ENCODE measurements at places on chromosomes 4 and X.

DNA sequence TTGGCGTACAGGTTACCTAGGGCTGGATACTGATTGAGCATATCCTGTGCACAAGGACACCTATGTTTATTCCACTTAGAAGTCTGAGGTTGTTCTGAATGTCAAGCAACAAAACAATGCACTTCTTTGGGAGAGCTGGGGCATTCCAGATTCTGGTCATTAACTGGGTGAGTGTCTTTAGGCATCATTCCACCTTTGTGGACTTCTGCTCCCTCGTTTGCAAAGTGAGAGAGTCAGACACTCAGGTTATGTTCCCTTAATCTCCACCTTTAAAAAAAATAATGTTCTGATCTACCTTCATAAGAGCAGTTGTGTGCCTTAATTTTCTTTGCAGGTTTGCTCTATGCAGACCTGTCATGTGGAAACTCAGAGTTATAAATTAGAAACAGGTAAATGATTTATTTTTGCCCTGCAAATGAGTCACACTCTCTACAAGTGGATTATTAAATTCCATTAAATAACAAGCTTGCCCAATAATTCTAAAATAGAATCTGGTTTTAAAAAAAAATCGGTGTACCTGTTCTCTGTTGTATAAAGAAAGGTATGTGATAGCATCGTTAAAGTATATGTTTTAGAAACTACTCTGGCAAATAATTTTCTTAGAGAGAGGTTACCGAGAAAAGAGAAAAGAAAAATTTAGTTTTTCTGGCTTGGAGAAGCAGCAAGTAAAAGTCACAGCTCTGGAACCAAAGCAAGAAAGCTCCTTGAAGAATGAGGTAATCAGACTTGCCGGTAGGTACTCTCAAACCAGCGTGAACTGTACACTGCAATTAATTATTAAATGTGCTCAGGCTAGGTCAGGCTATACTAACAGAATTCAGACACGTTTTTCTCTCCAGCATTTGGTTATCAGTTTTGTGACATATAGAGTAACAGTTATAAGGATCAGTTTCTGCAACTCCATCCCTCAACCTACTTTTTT is 93.2 kb downstream of the SORBS2 start:
- DNase-seq: no peak

- no peak for DNase-seq
Measured at GRCh38 chrX:153003981-153004380, 10.1 kb upstream of the PNMA5 start.

GRCh38 chr4:88178626-88179231 is 20.3 kb upstream of the ABCG2 start:
- no peak for DNase-seq

DNA sequence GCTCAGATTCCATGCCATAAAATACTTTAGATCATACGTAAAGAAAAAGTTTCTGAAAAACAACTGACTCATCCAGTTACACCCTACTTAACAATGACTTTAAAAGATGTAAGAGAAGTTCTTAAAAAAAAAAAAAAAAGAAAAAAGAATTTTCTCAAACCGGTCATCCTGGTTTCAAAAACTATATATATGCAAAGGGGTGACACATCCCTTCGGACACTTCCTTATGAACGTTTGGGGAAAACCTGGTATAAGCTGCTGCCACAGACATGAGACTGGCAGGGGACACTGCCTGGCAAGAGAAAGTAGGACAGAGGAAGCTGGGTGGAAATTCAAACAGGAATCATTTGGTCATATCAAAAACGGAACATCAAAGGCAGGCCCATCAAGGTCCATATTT is 81.2 kb upstream of the PRSS48 start:
- peak; percentile 73 for DNase-seq

DNA sequence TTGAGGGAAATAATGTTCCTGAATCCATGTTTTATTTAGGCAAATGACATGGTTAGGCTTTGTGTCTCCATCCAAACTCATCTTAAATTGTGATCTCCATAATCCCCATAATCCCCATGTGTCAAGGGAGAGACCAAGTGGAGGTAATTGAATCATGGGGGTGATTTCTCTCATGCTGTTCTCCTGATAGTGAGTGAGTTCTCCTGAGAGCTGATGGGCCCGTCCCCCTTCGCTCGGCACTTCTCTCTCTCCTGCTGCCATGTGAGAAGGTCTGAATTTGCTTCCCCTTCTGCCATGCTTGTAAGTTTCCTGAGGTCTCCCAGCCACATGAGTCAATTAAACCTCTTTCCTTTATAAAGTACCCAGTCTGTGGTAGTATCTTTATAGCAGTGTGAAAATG is 563.0 kb upstream of the NR3C2 start:
- DNase-seq: no peak

DNA sequence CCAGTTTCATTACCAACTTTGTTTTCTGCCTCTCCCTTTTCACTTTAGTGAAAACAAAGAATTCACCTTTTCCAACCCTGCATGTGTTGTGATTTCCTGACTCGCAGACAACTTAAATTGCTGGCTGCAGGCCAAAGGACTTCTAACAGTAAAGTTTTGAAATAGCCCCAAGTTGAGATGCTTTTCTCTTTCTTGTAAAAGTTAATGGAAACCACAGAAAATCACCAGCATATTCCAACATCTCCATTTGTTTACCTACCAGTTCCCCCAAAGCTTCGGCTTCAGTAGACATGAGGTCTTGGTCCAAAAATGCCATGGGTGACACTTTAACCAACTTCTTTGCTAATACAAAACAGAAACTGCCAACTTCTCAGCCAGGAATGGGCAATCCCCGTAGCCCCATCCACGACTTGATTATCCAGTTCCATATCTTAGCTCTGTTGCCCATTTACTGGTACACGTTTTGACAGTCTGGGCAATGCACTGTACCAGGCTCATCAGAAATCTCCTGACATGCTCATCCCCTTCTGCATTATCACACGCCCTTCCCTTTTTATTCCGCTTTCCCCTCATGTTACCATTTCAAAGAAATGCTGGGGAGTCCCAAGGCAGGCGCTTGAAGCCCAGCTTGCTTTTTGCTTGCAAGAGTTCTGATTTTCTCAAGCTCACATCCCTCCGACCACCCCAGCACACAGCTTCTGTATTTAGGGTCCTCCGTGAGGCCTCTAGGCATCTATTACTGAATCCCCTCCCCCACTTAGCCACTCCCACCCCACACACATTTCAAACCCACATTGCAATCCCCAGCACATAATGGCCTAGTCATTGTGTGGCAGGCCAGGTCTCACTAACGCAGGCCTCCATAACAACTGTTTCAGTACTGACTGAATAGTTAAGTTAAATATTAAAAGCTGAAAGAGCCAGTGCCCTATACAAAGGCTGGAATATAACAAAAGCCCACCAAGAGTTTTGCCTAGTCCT is 137.9 kb upstream of the S100G start:
- DNase-seq: no peak

DNA sequence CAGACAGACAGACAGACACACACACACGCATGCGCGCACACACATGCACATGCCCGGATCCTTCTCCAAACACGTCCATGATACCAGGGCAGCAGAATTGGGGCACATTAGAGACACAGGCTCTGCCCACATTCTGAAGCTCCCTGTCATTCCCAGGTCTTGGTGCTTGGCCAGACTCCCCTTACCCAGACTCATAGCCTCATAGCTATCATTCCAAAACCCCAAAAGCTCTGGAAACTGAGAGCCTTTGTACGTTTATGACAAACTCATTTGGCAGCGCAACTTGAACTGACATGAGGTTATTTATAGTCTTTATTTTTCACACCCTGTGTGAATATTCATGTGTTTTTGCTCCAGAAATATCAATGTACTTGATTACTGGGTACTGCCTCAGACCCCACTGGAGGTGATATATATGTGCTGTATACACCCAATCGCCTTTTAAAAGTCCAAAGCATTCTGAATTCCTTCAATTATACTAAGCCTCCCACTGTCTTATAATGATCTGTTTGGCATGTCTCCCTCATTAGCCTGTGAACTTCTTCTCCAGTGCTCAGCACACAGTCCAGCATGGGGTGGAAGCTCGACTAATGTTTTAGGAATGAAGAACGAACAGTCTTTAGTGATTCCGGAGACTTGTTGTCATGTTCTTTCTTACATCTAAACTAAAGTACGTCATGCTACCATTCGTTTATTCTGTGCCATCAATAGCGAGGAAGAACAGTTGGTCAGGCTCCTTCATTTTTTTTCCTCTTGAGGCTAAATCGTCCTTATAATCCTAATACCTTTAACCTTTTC is 45.0 kb downstream of the RTL9 start:
- DNase-seq: peak; percentile 43

DNA sequence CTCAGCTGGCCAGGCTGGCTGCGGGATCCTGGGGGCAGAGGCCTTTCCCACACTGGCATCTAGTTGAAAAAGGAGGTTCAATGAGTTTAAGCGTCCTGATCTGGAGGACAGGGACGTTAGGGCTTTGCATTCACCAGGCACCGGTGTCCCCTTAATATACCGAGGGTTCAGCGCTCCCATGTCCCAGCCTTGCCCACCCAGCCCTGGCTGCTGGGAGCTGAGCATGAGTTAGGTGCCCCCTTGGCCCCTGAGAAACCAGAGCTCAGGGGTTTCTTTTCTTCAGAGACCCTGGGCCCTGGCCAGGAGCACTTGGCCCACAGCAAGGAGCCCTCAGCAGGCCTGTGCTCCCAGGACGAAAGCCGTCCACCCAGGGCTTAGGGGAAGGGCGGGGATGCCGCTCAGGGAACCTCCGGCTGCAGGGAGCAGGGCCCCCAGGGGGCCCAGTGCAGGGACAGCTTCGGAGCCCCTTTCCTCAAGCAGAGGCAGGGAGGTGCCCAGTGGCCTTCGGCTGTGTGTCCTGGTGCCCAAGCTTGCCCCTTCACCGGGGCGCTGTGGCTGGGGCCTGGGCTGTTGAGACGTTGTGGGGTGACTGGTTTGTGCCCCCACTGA is 20.9 kb upstream of the DUSP9 start:
- no peak for DNase-seq

DNA sequence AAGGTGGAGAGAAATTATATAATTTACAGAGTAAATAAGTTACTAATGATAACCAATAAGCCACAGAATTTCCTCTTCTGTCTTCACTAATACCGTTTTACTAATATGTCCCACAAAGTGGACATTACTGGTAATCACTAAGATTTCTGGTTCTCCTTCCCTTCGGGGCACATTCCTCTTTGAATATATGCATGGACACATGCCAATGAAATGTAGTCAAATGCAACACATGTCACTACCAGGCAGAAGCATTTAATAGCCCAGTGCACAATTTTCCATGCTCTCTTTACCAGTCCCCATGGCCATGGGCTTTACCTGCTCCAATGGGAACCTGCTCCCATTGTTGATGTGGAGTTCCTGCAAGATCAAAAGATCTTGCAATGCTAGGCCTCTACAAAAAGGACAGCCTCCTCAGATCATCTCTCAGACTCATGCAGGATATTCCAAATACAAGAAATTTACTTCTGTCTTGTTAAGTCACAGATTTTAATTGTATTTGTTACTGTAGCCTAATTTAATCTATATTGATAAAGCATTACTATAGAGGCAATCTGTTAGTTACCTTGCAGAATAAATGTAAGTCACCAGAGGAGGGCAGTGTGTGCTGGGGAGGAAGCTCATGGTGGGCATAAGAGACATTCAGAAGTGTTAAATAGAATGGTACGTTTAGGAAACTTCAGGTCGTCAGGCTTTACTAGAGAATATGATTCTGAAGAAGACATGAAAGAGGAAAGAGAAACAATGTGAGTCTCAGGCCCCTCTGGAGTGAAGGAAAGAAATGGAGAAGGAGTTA is 37.1 kb upstream of the INPP4B start:
- peak; percentile 28 for DNase-seq

Data from ELR (cell line).